ENCODE measurements at places on chromosomes 11 and 22.

DNA sequence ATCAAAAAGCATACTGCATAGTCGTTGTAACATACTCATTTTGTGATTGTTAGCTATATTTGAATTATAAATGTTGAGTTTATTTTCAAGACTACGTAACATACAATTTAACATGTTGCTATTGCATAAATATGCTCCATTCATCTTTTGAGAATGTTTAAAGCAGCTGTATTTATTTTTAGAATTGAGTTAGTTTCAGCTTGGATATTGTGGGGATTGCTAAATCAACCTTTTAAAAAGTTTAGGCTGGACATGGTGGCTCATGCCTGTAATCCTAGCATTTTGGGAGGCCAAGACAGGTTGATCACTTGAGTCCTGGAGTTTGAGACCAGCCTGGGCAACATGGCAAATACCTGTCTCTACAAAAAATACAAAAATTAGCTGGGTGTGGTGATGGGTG, 288.1 kb downstream of the DYNC2H1 start:
- no peak for DNase-seq

DNA sequence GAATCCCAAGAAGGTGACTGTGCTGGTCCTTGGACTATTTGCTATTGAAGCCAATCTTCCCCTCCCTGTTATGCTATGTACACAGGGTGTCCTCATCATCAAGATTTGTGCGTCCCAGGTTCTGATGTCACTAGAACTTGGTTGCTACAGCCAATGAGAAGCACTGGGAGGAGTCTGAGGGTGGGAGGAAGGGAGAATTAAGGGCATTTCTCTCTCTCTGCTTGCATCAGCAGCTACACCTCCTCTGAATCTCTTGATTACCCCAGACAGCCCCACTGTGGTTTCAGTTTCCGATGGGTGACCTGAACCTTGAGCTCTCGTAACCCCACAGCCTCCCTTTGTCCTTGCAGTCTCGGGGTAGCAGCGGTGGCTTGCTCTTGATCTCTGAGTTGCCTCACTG, 212.4 kb upstream of the SESN3 start:
- no peak for DNase-seq

DNA sequence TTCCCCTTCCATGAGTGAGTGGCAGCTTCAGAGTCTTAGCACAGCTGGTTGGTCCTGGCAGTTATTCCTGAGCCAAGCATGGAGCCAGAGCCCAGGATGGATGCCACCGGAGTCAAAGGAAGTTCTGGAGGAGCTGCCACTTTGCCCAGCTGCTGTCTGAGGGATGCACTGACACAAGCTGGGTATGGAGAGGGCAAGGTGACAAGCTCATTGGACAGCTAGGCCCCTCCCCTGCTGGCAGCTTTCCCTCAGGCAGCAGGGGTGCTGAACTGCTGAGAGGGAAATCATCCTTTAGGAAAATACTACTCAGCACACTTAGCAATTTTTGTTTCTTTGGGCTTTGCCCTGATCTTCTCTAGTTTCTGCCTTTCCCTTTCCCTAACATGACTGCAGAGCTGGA, 99.3 kb upstream of the SESN3 start:
- DNase-seq, result no peak

DNA sequence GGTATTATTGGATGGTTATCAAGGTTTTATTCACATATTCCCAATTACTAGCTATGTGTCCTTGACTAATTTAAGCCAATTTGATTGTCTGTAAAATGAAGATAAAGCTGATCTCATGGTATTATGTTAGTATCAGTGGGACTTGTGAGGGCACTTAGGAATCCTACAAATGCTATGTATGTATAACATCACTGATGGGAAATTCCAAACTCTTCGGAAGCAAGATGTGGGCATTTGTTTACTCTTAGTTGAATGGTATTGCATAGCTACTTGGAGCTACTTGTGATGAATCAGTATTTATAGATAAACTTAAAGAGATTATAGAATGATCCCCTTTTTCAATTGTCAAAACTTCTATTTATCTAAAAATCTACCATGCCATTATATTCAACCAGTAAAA, 239.9 kb downstream of the CNTN5 start:
- DNase-seq, result no peak

- no peak for DNase-seq
These were observed 8.7 kb upstream of the MS4A4E start for GRCh38 chr11:60251485-60252212.

DNA sequence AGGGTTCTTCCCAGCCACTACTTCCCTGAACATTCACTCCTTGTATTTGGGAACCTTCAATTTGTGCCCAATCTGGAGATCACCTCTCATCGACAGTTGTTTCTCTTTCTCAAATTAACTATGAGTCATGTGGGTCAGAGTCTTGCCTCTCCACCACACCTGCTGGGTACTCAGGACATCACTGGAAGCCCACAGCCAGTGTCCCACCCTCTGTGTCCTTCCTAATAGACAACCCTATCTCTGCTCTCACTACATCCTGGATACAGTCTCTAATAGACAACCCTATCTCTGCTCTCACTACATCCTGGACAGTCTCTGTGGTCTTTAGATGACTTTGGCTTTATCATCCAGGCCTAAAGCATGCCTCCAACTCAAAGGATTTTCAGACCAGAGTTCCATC, 70.1 kb downstream of the ARL14EP start:
- no peak for DNase-seq

- no peak for DNase-seq
These were observed 25.8 kb downstream of the POLA2 start for GRCh38 chr11:65287601-65288000.

GRCh38 chr11:44595964-44596381, 30.5 kb downstream of the CD82 start:
- DNase-seq, result no peak

DNA sequence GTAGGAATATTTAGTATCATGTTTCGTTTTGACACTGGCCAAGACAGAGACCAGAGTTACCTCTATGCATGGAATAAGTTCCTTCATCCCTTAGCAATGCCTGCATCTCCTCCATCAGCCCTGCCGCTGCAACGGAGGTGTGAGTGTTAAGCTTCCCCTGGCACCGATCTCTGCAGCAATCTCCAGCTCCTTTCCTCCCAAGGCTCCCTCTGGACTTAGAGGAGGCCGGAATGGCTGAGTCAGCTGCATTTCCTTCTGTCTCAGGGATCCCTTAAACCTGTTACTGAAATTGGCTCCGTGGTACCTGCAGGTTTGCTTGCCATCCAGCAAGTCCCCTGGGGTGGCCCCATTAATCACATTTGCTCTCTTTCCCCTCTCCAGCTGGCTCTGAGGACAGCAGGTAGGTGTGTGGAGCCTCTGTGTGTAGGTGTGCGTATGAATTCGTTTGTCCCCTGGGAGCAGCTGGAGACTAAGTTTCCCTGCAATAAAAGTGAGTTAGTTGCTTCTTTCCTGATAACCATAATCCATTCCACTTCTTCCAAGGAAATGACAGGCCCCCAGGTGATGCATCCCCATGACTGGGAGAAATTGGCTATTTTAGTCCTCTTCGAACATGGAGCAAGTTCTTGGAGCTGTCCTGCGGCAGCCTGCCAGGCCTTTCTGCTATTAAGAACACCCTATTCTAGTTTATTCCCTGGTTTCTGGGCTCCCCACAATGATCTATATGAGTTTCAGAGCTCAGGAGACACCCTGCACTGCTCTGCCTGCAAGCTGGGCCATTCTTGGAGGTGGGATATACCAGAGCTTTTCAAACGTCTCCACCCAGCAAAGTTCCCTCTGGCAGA, 457.2 kb upstream of the CADM1 start:
- DNase-seq, result no peak

DNA sequence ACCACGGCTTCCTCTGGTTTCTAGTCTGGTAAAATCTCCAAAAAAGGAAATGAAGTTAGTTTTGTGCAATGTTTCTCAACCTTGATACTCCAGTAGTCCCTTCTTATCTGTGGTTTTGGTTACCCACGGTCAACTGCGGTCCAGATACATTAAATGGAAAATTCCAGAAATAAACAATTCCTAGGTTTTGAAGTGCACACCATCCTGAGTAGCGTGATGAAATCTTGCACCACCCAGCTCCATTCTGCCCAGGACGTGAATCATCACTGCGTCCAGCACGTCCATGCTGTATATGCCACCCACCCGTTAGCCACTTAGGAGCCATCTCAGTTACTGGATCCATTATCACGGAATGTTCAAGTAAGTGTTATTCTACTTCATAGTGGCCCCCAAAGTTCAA, 117.0 kb downstream of the FBXO7 start:
- DNase-seq, result no peak

DNA sequence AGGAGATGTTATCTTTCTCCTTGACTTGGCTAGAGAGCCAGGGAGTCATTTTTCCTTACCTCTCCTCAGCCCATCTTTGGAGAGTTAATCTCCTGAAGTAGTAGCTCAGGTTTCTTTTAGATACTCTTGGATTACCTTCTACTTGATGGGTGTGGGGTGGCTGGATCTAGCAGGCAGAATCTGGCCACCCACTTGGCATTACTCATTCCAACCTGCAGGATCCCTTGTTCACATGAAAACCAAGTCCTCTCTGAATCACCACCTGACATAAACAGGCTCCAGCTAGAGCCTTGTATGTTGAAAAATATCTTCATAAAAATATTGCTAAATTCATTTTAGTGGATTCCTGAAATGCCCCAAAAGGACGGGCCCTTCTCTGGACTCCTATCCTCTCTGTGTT, 250.6 kb upstream of the PLET1 start:
- DNase-seq, result no peak

- DNase-seq, result no peak
These were observed 1.7 kb downstream of the ANKK1 start for GRCh38 chr11:113389272-113389671.

DNA sequence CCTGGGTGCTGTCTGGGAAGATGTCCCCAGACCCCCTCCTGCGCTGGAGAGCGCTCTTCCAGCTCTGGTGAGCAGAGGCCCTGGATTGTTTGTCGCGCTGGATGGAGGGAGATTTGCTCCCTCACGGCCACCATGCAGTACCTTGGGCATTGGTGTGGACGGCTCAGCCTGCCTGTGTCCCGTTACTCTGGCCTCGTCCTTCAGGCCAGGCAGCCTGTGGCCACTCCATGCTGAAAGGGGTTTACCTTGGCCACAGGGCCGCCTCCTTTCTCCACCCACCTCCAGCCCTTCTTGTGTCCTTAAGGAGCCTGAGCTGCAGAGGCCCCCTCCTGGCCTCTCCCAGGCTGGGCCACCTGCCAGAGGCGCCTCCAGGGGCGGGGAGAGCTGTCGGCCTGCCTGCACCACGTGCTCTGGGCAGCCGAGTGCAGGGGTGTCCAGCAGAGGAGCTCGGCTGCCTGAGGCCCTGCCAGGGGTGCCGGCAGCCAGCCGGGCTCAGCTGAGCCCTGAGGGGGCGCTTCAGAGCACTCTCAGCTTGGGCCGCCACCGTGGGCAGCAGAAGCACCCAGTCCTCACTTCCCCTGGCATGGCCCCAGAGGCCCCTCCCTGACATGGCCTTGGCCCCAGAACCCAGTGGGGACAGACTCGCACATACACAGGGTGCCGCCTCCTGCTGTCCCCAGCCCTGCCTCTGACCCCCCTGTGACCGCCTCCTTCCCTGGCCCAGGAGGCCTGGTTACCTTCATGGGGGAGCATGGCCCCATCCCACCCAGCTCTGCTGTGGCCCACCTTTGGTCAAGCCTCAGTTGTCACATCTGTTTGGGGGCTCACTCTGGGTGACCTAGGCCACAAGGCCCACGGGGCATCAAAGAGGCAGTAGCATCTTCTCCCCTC, 3.4 kb downstream of the CCND1 start:
- no peak for DNase-seq

- no peak for DNase-seq
These were observed 9.9 kb downstream of the IGF2 start for GRCh38 chr11:2129308-2129698.

GRCh38 chr11:122799406-122800105, 38.7 kb upstream of the CRTAM start:
- no peak for DNase-seq

- no peak for DNase-seq
These were observed 34.5 kb downstream of the PDE2A start for GRCh38 chr11:72639502-72640375.

GRCh38 chr11:6622261-6623171, 3.3 kb upstream of the TPP1 start:
- no peak for DNase-seq

- DNase-seq, result no peak
These were observed 5.1 kb upstream of the KRTAP5-9 start for GRCh38 chr11:71542879-71543777.

DNA sequence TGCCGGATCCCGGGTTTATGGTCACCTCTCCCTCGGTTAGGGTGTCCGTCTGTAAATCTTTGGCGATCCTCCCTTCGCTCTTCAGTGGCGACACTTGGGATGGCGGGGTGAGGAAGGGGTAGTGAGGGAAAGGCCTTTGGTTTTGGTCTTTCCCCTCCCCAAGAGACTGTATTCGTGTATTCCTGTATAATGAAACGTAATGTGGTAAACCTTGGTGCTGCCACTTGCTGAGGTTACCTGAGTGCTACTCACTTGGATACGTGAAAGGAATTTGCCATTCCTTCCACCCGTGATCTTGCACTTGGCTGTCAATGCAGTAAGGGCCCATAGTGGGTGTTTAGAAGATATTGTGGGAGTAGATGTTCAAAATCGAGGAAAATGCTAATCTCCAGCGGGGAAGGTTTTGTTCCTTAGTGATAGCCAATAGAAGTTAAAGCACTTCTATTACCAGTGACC, 578 bp upstream of the NUP160 start:
- no peak for DNase-seq

DNA sequence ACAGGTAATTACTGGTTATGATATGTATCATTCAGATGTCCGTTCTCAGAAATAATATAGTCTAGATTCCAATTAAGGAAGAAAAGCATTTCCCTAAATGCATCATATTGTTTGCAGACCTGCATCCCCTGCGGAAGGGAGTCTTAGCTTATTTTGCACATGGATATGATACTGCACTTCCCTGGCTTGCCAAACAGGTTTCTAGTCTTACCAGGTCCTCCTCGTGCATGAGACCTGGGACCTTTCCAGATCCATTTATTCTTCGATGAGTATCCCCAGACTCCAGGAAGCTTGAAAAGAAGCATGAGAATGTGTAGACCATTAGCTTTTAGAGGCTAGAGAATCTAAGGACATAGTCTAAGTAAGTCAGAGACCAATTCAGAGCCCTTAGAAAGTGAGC, 30.6 kb downstream of the CYB5R2 start:
- DNase-seq, result no peak

DNA sequence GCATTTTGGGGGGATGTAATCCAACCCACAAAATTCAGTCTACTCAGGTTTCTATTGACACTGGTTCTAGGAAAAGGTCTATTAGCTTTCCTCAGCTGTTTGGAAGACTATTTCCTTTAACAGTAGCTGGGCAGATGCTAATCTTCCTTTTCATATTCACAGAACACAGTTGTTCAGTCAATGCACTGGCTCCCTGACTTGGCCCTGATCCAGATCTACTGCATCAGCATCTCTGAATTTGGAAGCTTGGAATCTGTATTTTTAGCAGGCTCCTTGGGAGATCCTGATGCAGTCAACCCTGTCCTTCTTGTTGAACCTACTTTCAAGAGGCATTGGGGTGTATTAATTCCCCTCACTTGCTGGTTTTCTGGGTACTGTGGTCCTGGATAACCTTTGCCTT, 6.3 kb downstream of the HTATIP2 start:
- no peak for DNase-seq

DNA sequence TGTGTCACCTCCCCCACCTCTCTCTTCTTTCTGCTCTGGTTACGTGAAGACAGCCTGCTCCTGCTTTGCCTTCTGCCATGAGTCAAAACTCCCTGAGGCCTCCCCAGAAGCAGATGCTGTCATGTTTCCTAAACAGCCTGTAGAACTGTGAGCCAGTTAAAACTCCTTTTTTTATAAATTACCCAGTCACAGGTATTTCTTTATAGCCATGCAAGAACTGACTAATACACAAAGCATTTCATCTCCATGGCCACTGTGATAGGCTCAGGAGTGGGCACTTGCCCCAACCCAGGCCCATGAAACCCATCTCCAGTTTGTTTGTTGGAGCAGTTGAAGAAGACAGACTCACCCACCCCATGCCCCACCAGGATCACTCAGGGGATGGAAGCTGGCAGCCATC, 253.3 kb upstream of the ISX start:
- DNase-seq, result no peak

Measured in T-helper 9 cell (primary cell).